ENCODE measurements at places on chromosomes 12 and 14.

GRCh38 chr14:103704708-103705107, 10.5 kb downstream of the XRCC3 start:
- no peak for DNase-seq

- DNase-seq, result no peak
Measured at GRCh38 chr12:12582895-12583303, 20.2 kb upstream of the DUSP16 start.

GRCh38 chr14:59333668-59334067, 131.5 kb downstream of the GPR135 start:
- DNase-seq, result no peak

DNA sequence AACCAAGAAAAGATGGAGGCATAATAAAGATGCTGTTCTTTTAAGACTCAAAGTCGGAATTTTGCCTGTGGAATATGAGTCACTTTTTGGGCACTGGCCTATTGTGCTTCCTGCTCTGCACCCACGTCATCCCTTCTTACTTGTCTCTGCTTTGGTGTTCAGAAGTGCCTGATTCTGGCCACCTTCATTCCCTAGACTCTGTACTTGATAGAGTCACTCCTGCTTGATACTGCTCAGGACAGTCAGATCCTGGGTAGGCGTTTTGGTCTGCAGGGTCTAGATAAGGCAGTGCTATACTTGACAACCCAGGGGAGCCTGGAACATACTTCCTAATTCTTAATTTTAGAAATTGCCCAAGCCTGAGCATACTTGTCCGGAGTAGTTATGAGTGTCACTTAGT, 1.9 kb downstream of the LRRK2 start:
- no peak for DNase-seq

GRCh38 chr12:74418573-74418972, 119.1 kb upstream of the ATXN7L3B start:
- no peak for DNase-seq

DNA sequence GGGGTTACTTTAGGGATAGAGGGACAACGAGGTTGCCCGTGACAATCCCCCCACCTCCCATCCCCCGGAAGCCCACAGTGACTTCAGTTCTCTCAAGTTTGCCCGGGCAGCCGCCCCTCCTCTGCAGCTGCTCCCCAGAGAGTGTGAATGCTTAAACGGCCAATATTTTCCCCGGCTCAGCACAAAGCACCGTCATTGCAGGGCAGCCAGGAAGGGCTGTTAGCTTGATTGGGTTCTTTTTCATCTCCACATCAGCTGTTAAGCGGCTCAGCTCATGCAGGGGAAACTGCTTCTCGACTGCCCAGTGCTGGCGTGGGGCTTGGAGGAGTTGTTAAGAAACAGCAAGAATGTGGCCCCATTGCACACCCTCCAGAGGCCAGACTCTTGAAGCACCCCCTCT, 120.5 kb upstream of the NCOR2 start:
- peak; percentile 48 for DNase-seq

DNA sequence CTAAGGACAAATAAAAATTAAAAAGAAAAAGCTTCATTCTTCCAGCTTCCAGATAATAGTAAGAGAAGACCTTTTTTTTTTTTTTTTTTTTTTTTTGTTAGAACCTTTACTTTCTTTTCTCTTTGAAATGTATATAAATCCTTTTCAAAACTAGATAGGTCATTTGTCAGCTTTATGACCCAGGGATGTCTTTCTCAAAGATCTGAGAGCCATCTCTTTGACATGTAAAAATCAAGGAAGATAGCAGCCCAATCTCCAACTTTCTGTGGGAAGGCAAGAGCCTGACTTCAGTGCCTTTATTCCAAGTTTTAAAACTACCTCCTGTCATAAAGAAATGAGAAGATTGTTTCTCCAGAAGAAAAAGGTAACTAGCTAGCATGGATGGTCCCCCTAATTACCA, 203.3 kb upstream of the LRFN5 start:
- no peak for DNase-seq

GRCh38 chr12:77488041-77488620, 342.6 kb upstream of the NAV3 start:
- no peak for DNase-seq

- DNase-seq, result no peak
Measured at GRCh38 chr12:2836574-2836973, 1.7 kb upstream of the NRIP2 start.

DNA sequence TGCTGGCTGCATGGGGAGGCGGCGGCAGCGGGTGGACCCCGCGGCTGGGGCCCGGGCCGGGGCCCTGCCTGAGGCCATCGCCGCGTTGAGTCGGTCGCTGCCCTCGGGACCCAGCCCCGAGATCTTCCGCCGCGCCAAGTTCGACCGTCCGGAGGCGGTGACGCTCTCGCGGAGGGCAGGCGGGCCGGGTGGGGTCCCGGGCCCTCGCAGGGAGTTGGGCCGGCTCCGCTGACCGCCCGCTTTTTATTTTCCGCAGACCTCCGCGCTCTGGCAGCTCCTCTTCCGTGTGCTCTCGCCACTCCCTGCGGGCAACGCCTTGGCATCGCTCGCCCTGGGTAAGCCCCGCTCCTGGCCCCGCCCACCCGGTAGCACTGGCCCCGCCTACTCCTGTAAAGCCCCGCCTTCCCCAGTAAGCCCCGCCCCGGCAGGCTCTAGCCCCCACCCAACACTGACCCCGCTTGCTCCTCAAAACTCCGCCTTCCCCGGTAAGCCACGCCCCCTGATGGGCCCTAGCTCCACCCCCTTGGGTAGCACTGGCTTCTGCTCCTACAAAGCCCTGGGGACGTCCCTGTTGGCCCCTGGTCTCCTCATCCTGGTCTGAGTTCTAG, 424 bp downstream of the TEDC1 start:
- peak; percentile 64 for DNase-seq

GRCh38 chr12:98156697-98157096, 358.7 kb upstream of the TMPO start:
- no peak for DNase-seq

GRCh38 chr14:101109347-101109638, 205.8 kb upstream of the RTL1 start:
- no peak for DNase-seq

DNA sequence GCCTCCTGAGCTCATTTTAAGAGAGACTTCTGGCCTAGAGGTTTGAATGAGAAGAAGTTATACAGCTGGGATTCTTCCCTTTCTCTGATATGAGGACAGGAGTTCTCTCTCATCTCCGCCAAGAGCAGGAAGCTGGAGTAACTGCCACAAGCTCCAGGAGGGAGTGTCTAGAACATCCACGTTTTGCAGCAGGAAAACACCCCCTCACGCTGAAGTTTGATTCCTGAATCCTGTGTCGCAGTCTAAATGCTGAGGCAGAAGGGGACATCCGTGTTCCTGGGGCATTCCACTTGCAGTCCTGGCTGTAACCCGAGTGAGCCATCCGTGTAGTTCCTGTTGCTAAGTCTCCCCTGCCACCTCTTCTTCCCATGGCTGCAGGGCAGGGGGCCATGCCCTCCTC, 38.3 kb downstream of the NTF3 start:
- DNase-seq, result no peak

- DNase-seq, result no peak
Measured at GRCh38 chr14:94499673-94500072, 9.6 kb downstream of the SERPINA12 start.

DNA sequence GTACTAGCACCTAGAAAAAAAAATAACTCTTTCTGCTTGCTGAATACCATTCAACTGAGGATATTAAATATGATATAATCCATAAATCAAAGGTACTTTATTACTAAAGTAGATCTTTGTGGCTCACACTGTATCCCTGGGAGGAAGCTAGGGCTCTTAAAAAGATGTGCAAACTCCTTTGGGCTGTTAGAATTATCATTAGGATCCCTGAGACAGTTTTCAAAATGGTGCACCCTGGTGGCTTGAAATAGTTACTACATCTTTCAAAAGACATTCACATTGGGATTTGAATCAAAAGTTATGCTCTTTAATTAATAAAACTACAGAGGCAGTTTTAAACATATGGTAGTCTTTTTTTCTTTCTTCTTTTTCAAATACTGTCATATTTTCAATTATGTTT, 228.5 kb upstream of the G2E3 start:
- DNase-seq, result no peak

- no peak for DNase-seq
Measured at GRCh38 chr12:14928931-14929330, 9.4 kb downstream of the ERP27 start.

DNA sequence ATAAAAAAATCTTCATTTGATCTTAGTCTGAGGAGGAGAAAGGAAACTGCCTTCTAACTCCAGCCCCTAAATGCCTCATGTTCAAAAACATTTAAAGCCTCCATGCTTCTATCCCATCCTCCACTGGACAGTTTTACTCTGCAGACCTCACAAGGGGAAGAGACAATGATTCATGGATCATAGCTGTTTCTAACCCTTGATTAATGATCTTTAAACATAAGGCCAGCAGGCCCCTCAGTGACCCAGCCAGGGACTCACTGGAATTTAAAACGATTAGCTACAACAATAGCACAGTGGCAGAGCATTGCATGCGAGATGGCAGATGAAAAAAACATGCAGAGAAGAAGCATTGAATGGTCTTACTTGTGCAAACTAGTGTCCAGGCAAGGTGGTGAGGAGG, 6.0 kb downstream of the DCTN2 start:
- DNase-seq, result no peak

DNA sequence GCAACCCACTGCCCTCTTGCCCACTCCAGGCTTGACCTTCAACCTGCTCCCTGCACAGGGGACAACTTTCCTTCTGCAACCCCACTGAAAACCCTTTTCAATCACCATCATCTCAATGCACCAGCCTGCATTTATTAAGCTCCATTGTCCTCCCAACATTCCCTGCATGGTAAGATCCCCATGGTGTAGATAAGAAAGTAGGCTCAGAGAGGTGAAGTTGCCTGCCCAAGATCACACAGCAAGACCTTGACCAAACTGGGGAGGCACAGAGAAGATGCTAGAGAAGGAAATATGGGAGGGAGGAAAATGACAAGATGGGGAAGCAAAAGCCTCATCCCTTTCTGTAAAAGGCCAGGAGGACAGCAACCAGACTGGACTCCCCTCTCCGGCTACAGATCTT, 9.8 kb downstream of the MSI1 start:
- no peak for DNase-seq

GRCh38 chr14:90456551-90456950, 59.7 kb downstream of the CALM1 start:
- no peak for DNase-seq

GRCh38 chr12:19453961-19454360, 14.7 kb downstream of the AEBP2 start:
- DNase-seq, result no peak

DNA sequence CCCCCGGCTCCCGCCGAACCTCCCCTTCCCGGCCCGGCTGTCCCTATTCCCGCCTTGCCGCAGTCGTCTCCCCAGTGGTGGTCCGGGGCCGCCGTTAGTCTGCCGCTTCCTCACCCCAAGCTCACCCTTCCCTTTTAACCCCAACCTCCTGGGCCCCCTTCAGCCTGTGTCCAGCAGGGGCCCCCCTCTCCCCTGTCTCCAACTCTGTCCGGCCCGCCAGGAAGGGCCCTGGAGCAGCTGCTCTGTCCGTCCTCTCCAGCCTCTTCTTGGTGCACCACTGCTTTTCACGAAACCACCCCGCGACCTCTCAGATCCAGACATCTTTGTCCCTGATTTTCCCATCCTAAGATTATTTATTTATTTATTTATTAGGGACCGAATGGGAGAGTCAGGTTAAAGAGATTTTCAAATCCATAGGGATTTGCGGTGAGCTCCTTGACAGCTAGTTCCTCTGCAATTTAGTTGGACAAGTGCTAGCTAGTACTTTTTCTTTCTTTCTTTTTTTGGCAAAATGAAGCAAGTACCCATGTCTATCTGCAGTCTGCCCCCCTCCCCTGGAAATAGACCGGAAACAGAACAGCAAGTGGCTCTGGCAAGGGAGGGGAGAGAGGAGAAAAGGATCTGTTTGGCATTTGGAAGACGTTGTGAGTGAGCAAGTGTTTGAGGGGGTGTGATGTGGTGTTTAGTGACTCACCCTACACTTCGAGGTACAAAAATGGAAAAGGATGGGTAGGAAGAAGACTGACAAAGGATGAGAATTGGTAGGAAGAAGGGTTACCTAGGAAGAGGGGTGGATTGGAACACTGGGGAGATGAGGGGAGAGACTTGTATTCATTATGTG, 632 bp downstream of the UBR7 start:
- peak; percentile 36 for DNase-seq

DNA sequence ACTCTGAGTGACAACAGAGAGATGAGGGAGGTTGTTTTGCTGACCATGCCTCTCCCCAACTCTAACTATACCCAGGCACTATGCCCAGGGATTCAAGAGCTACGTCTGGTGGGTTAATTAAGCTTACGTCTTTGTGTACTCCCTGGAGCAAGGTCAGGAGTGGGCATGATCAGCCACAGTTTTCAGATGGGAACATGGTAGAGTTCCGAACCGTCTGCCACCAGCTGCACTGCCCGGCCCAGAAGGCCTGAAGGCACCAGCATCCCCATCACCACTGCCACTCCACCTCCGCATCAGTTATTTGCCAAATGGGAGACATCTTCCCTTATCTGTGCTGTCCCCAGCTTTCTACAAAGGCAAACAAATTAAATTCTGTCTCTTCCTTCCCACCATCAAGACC, 11.1 kb upstream of the GPX2 start:
- no peak for DNase-seq

DNA sequence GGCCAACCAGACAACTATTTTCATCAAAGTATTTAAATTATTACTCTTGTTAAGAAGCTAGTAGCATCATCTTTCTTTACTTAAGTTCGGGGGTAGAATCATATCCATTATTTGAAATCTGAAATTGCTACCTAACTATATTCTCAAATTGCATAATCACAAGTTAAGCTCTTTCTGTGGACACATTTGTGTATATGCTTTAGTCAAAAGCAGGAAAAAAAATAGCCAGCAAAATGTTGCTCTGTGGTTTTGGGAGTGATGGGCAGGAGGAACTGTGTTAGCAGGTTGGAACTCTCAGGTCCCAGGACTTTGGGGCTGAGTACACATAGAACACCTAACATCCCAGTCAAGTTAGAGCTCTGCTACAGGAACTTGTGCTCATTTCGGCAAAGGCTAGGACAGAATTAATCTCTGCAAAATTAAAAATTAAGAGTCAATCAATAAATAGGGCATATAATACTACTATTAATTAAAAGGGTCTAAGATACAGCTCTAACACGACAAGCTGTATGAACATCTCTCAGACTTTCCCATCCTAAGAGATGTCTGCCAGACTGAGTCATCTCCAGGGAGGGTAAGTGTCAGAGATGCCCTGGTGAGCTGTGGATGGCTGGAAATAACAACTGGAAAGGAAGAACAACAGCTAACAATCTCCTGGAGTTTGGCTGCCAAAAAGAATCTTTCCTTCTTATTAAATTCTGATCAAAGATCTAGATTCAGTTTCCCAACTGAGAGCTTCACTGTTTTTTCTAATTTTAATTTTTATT, 203.5 kb upstream of the GZMB start:
- DNase-seq, result no peak

- no peak for DNase-seq
Measured at GRCh38 chr14:56161658-56162057, 43.4 kb downstream of the PELI2 start.
